Activated CD8-positive, alpha-beta T cell treated with anti-CD3 and anti-CD28 coated beads, Interleukin-2, amount 10 ng/mL, durations not matched to agents 7 days and 5 days (primary cell): ENCODE measurements at places on chromosomes 11 and 22. TPM values are rescaled to one million over a fixed set of nuclear protein-coding genes. Genes with fewer than 3 reads are reported as not detected.

CARD16 gene
- total RNA-seq, result 70.8 TPM

GRCh38 chr11:13210424-13210823 is 67.2 kb upstream of the BMAL1 start:
- DNase-seq, result peak; percentile 57

DNA sequence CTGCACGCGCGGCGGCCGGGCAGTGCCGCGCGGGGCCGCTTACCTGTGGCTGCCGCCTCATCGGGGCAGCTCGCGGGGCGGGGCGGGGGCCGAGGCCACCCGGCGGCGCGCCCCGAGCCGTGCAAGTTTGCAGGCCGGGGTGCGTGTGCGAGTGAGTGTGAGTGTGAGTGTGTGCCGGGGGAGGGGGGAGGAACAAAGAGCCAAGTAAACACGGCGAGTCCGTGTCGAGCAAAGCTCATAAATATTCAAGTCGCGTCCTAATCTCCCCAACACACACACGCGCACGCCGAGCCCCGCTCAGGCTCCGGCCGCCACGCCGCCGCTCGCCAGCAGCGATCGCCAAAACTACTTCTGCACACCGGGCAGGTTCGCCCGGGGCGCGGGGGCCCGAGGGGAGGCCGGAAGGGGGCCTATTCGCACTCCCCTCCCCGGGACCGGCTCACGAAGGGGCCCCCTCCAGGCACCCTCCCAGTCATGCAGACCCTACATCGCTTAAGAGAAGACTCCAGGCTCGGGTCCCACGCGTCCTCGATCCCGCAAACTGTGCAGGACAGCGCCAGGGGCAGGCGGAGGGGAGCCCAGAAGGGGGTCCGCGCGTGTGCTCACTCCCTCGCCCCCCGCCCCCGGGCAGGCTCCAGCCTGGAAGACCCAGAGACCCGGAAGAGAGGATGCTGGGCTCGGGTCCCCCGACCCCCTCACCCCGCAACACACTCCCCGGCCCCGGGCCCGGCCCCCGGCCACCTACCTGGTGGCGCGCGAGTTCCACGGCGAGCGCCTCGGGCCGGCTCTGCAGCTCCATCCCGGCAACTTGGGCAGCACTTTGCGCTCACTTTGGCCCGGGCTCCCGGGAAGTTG is 827 bp downstream of the PHF21B start:
- no peak for DNase-seq

- no peak for DNase-seq
Measured at GRCh38 chr22:35510951-35511350, 29.7 kb upstream of the RASD2 start.

DNA sequence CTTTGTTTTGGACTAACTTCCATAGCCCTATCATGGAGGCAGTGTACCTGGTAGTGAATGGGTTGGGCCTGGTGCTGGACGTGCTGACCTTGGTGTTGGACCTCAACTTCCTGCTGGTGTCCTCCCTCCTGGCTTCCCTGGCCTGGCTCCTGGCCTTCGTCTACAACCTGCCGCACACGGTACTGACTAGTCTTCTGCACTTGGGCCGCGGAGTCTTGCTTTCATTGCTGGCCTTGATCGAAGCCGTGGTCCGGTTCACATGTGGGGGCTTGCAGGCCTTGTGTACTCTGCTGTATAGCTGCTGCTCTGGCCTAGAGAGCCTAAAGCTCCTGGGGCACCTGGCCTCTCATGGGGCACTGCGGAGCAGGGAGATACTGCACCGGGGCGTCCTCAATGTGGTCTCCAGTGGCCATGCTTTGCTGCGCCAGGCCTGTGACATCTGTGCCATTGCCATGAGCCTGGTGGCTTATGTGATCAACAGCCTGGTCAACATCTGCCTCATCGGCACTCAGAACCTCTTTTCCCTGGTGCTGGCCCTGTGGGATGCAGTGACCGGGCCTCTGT is 846 bp downstream of the RNF26 start:
- DNase-seq, result no peak

DNA sequence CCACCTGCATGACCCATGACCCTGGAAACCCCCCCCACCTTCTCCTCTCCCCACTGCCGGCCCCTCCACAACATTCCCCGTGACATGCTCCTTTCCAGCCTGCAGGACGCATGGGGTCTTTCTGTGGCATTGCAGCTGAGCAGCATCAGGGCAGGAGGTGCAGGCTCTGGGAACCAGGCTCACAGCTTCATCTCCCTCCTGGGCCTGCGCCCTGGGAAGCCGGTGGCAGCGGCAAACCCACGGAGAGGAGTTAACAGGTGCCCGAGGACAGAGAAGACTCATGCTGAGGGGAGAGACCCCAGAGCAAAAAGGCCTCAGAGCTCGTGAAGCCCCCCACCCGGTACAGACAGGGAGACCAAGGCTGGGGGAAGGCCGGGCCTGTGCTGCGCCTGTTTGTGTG is 32.2 kb downstream of the CDKN1C start:
- no peak for DNase-seq

SLC16A8 gene
- not detected for total RNA-seq

- DNase-seq, result no peak
Measured at GRCh38 chr11:68890490-68891231, 13.0 kb downstream of the MRPL21 start.

TNNI2 gene
- total RNA-seq, result 0.50 TPM

DNA sequence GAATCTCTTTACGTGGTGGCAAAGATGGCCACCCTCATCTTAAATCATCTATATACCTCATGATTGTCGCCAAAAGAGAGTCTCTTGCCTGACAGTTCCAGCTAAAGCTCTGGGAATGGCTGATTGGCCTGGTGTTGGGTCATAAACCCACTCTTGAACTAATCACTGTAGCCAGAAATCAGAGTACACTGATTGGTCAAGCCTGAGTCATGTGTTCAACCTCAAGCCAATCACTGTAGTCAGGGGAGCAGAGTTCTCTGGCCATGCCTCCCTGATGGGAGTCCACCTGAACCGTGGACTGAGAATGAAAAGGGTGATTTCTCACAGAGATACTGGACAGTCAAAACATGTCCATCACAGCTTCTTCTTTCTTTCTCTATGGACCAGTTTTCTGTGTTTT is 45.8 kb downstream of the RCN1 start:
- no peak for DNase-seq

GRCh38 chr22:40922484-40923303 is 28.5 kb upstream of the RBX1 start:
- DNase-seq, result peak; percentile 50

GRCh38 chr11:65579291-65579690 is 3.4 kb downstream of the EHBP1L1 start:
- no peak for DNase-seq

DNA sequence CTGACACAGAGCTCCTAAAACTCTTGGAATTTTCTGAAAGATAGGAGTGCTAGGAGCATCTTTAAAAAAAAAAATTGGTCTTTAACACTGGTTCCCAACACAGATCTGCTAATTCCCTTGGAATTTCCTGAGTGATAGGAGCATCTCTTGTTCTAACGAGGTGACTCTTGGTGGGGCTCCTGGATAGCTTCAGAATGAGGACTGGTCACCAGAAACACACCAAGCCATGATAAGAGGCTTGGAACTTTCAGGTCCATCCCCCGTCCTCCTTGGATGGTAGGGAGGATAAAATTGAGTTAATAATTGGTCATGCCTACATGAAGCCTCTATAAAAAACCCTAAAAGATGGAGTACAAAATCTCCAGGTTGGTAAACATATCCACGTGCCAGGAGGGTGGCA is 64.5 kb upstream of the LDLRAD3 start:
- no peak for DNase-seq

DNA sequence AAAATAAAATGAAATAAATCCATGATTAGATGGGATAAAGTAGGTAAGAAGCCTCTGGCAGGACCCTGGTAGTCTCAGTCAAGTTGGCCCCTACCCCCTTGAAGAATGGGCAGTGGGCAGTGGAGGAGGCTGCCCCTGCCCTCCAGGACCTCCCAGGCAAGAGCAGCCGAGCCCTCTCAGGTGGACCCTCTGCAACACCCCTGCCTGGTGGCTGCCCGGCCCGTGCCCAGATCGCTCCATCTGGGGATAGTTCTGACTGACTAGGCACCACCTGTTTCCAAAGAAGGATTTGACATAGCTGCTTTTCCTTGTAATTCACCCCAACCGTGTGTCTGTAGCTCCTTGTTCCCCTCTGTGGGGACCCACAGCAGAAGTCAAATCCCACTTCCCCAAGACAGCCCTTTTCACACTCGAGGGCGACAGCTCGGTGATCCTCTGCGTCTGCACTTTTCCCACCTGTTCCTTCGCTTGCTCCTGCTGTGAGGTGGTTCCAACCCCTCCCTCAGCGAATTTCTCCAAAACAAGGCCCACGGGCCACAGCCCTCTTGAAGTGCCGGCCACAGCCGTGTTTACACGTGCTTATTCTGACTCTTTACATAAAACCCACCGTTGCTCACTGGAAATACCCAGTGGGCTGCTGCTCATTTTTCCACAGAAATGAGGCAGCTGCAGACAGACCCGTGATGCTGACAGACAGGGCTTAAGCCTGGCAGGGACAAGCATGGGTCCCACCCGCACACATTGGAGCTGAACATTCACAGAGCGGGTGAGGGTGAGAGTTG is 5.5 kb upstream of the TMPRSS13 start:
- DNase-seq, result no peak

ZP1 gene
- total RNA-seq, result 0.34 TPM

MAPK8IP2 gene
- 0.31 TPM for total RNA-seq

DNA sequence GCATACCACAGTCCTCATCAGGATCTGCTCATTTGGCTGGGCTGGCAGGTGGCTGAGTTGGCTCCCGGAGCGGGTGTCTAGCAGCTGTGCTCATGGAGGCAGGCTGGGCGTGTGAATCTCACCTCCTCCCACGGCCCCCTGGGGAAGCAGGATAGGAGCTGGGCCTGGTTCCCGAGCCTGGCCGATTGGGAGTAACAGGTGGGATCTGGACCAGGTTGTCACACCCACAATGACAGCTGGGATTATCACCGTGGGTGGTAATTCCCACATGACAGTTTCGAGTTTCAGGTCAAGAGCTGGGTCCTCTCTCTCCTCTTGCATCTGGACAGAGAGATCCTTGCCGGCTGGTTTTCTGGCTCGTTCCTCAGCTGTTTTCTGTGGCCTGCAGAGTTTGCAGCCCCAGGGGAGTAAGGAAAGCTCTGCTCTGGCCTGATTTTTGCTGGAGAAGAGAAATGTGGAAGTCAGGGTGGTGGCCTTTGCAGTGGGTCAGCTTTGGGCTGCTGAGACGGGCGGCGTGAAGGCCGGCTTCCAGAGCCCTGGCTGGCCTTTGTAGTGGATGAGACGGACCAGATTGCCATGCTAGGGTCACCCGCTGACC is 57.0 kb downstream of the BCR start:
- DNase-seq, result no peak

CALCA gene
- total RNA-seq, result not detected

- no peak for DNase-seq
Measured at GRCh38 chr22:27224485-27225374, 567.3 kb downstream of the MIAT start.

DNA sequence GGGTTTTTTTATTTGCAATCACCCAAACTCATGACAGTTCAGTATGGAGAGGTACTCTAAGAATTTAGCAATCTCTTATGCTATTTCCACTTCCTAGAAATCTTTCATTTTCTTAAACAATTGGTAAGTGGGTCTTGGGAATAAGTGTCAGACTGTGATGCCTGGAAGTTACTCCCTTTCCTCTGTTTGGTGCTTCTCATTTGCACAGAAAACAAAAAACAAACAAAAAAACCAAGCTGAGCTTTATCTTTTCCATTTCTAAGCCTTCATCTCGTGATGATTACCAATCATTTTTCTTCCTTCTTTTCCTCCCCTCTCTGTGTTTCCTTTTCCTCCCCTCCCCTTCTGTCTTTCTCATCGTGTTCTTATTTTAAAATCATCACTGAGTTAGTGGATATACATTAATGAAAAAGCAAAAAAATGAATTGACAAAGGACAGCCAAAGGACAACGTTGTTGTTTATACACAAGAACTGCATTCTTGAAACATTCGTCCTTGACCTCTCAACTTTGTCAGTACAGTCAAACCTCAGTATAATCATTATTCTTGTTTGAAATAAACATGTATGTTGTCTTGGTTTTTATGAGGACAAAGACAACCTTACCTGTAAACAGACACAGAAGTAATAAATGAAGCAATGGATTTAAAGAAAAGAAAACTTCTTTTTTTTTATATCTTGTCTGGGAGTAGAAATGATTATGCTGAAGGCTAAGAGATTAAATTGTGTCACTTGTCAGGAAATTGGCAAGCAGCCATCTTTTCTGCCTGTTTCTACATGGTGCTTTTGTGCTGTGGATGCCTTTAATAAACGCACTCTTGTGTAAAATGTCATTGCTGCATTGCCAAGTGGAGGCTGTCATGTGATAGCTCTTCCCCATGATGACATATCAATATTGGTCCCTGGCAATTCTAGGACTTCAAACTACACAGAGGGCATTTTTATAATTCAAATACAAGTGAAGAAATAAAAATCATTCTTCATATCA is 803.2 kb upstream of the CCDC90B start:
- no peak for DNase-seq

ZFTA gene
- 4.5 TPM for total RNA-seq

SMTNL1 gene
- total RNA-seq, result not detected

- DNase-seq, result no peak
Measured at GRCh38 chr22:36430863-36431262, 43.1 kb upstream of the MYH9 start.

GRCh38 chr11:64637334-64638017 is 46.5 kb downstream of the SLC22A12 start:
- no peak for DNase-seq

GRCh38 chr11:110493346-110493745 is 63.6 kb downstream of the FDX1 start:
- no peak for DNase-seq

IGSF22 gene
- not detected for total RNA-seq

DNA sequence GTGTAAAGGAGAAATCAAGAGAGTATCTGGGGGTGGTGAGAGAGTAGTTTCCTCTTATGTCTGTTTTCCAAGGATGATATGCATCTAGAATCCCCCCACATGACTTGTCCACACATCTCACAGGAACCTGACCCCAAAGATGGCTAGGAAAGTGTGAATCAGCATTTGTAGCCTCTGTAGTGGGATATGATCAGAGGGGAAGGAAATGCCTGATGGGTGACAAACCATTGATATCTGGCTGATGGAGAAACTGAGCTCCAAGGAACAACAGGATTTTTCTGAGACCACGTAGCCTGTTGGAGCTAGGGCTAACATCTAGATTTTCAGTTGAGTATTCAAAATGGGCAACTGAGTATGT is 369.4 kb downstream of the DDX10 start:
- DNase-seq, result no peak
